Dermis blood vessel endothelial cell (primary cell): ENCODE measurements at places on chromosomes 11 and 22. TPM values are rescaled to one million over a fixed set of nuclear protein-coding genes. Genes with fewer than 3 reads are reported as not detected.

DNA sequence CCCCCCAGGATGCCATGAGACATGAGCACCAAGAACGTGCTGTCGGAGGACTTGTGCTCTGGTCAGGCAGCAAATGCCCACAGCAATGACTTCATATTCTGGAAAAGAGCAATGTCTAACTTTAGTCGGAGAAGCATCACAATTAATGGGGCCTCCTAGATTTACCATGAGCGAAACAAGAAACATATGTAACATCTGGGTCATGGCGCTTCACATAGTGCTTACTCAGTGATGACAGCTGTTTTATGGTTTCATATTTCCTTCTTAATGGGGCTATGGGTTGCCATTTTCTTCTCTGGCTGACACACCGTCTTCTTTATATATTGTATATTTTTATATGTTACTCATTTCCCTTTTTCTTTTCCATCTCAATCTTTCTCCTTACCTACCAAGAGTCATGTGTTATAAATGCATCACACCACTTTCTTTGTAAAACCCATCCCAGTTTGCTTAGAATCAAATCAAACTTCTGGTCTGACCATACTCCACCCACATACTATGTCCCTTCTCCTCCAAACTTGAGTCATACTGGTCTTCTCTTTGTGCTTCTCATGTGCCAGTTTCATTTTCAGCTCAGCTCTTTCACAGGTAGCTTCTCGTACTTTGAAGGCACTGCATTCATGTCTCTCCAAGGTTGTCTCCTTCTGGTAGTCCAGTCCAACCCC is 9.4 kb upstream of the CASP12 start:
- no peak for DNase-seq

C11orf21 gene
- not detected in 2 replicates for total RNA-seq

POU2AF2 gene
- total RNA-seq: not detected in 2 replicates

- no peak for DNase-seq
These were observed 27.9 kb downstream of the TIMP3 start for GRCh38 chr22:32829451-32829851.

DNA sequence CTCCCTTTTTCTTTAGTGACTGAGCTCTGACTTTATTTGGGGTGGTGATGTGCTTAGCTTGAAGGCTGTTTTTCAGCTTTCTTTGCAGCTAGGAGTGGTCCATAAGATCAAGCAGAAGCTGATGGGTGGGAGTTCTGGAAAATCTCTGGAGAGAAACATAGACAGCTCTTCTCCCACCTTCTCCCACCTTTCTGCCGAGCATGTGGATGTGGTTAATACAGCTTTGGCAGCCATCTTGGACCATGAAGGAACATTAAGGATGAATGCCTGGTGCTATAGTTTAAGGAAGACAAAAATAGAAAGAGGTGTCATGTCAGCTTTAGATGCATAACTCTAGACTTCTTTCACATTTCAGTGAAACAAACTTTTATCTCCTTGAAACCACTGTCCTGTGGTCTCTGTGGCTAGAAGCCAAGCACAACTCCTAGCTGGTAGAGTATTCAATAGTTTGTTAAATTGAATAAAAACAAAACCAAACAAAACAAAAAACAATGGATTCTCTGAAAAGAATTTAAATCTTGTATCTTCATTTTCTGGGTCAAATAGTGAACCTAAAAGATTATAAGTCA is 203.6 kb upstream of the SESN3 start:
- no peak for DNase-seq

DNA sequence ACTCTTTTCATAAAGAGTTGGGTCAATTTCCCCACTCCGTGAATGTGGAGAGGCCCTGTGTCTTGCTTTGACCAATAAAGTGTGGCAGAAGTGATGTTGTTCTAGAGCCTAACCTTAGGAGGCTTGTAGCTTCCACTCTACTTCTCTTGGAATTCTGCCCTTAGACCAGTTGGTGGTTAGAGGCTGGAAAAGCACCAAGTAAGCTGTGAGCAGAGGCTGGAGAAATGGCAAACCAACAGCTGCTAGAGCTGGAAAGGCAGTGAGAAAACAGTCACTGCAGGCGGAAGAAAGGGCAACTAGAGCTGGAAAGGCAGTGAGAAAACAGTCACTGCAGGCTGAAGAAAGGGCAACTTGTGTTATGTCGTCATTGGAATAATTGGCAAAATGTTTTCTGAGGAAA is 29.8 kb upstream of the MSANTD2 start:
- DNase-seq: no peak
